ENCODE measurements at places on chromosomes 1 and 21. TPM values are rescaled to one million over a fixed set of nuclear protein-coding genes. Genes with fewer than 3 reads are reported as not detected.

GRCh38 chr21:14736672-14737071, 190.6 kb upstream of the SAMSN1 start:
- no peak for DNase-seq

GRCh38 chr1:3453203-3453761, 1.2 kb upstream of the ARHGEF16 start:
- DNase-seq, result peak; percentile 50

DNA sequence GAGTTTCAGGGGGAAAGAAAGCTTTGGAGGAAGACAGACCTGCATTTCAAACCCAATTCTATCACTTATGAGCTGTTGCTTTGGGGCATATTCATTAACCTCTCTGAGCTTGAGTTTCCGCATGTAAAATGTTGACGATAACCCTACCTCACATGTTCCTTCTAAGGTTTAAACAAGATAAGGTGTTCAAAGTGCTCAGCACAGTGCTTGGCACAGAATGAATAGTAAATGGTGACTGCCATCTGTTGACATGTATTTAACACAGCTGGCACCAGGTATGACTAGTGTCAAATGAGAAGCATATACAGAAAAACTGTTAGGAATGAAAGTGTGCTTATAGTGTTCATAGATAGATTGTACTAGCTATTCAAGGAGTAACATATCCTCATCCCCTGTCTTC, 155.5 kb downstream of the PTGER3 start:
- DNase-seq, result no peak

DNA sequence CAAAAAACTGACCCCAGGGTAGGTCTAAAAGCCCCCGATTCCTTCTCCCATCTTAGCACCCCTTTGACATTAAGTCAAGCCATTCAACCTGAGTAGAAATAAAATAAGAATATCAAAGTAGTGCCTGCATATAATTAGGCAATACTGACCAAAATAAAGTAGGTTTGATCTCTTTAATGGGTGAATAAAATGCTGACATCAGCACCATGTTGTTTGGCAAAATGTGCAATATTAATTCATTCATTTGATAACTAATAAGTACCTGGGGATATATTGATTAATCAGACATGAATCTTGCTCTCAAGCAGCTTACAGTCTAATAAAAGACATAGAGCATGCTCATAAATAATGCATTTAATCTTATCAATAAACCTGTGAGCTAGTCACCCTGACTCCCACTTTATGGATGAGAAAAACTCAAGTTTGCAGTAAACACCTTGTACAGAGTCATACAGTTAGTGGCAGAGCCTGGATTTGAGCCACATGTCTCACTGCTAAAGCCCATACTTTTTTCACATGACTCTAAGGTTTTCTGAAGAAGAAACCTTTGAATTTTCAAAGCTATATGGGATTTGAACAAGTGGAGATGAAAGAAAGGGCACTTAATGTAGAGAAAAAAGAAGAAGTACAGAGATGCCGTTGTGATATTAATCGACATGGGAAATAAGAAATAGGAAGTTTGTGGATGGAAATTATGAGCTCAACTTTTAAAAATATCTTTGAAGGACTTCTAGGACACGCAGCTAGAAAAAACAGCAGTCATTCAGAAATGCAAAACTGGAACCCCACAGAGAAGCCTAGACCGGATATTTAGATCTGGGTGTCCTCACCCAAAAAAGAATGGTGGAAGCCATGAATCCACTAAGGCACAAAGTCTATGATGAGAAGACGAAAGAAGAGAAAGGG, 183.9 kb downstream of the TOMM20 start:
- DNase-seq, result no peak

- no peak for DNase-seq
Observed at GRCh38 chr21:16419188-16419921, 689.6 kb downstream of the USP25 start.

GRCh38 chr1:95903060-95903459, 669.0 kb downstream of the RWDD3 start:
- DNase-seq, result no peak

DNA sequence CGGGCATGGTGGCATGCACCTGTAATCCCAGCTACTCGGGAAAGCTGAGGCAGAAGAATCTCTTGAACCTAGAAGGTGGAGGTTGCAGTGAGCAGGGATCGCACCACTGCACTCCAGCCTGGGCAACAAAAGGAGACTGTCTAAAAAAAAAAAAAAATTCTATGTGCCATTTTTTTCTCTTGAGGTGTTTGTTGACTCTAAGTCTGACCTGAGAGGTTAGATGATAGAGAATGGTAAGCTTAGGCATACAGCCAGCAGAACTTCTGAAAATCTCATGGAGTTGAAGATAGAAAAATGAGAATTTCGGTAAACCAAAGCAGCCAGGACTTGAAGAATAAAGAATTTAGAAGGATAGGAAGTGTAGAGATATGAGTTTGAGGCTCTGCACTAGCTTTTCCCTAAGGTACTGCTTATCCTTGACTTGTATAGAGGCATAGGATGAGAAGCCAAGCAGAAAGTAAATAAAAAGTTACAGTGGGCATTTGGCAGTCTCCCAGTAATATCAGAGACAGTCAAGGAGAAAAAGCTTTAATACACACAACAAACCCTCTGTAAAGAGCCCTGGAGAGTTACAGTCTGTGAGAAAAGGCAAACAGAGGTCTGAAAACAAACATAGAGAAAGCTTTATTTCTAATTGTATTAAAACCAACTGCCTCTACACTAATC, 24.3 kb downstream of the F13B start:
- DNase-seq, result no peak

DNA sequence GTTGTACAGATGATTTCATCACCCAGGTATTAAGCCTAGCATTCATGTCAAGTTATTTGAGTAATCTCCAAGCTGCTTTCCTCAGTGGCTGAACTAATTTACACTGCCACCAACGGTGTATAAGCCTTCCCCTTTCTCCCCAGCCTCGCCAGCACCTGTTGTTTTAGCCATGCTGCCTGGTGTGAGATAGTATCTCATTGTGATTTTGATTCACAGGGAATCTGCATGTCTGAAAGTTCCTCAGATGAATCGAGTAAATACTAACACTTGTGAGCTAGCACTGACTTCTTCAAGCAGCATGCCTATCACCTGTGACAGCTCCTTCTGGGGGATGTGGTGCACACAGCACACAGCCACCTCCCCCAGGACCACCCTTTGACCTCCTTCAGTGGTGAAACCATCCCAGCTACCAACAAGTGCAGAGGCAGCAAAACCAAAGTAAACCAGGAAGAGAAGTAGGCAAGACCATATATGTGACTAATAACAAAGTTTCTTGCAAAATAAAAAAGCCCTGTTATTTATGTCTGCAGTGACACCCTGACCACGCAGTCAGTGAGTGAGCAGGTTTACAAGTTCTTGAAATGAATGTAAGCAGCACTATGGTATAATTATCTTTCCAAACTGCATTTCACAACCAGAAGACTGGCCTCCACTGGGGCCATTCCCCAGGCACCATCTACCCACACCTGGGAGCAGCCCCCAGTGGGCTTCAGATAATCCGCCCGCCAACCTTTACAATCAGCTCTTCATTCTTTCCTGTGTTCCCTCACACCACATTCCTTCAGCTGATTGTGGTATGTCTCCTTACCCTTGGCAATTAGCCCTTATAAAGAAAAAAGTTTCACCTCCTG, 173.8 kb downstream of the ETS2 start:
- DNase-seq, result peak; percentile 79

GRCh38 chr1:21325231-21325718, 35.0 kb upstream of the ECE1 start:
- no peak for DNase-seq

- DNase-seq, result no peak
Observed at GRCh38 chr1:159927849-159928431, 2.6 kb upstream of the TAGLN2 start.

DNA sequence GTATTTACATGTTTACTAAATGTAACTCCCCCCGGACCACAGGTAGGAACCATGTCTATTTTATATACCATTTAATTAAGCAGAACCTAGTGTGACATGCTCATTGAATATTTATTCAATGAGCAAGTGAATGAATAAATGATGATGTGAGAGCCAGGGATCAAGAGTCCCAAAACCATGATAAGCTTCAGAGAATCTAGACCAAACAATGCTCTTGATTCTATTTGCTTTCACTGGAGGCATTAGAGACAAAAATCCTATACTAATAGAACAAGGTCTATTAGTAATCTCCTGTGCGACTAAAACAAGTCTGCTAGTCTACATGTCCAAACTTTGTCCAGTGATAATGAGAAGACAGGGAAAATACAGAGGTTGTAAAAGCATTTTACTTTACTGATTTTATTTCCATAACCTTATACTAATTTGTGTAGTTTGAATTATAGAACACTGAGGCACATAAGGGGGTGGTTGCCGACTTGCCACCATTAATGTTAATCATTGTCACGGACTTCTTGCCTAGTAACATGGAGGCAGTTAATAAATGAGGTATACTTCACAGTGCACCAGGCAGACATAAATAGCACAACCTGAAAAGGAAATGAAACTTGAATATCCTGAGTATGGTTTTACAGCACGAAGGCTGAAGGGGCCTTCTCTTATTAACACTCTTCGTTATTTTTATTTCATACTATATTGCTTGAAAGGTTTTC, 69.8 kb downstream of the TBX15 start:
- no peak for DNase-seq

GRCh38 chr1:2314273-2314802, 77.0 kb downstream of the MORN1 start:
- no peak for DNase-seq

DNA sequence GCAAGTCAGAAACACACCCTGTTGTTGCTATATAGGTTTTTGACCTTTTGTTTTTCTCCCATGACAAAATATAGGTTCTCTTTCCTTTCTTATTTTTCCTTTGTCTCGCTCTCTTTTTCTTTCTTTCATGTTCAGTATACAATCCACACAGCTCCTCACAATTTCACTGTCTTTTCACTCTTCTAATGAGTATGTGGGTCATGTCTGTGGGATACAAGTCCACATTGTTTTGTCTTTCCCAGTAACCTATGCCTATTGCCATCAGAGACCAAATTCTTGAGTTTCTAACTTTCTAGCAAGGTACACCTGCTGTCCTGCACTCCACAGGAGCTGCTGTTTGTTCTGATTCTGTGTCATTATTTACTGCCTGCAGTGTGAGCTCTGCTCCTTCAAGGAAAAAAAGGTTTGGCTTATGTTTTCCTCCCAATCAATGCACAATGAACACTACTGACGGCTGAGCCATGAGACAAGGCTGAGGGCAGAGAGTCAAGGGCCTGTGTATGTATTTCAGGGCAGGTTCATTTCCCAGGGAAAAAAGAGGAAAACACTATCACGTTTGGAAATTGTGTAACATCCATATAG, 453.8 kb downstream of the NEGR1 start:
- DNase-seq, result no peak

GRCh38 chr1:77514921-77515776, 167.3 kb downstream of the ZZZ3 start:
- DNase-seq, result no peak

DNA sequence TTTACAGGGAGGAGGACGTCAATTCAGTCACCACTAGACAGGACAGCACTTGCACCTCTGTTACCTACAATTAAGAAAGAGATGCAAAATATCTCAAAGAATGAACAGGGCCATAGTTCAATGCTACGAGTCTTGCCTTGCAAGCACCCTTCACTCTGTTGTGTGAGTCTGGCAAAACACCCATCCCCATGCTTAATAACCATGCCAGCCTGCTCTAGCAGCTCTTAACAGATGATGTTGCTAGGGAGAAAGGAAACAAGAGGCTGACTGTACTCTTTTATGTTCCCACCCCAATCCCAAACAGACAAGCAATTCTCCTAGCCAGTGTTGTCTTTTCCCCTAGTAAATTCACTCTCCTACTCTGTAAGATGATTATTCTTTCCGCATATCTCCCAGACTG, 5.3 kb downstream of the CBR1 start:
- DNase-seq, result no peak

- DNase-seq, result no peak
Observed at GRCh38 chr21:34204481-34205439, 131.4 kb downstream of the MRPS6 start.

- DNase-seq, result no peak
Observed at GRCh38 chr1:34713443-34713842, 41.4 kb upstream of the GJB5 start.

DNA sequence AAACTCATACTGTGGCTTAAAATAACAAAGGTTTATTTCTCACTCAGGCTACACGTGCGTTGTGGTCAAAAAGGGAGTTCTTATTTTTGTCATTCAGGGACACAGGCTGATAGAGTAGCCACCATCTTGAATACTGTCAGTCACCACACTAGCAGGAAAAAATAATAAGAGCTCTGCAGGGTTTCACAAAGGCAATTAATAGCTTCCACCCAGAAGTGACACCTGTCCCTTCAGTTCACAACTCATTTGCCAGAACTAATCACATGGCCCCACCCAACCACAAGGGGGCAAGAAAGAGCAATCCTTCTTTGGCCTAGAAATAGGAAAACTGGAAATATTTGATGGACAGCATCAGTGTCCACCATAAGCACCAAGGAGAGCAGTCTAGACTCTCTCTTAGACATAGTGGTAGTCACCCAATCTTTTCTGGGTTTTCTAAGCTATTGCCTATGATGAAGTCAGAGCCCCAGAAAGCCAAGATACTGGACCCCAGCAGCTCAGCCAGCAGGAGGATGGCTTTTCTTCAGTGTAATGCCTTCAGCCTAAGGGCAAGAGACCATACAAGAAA, 8.2 kb downstream of the HAPLN2 start:
- DNase-seq, result peak; percentile 65

DNA sequence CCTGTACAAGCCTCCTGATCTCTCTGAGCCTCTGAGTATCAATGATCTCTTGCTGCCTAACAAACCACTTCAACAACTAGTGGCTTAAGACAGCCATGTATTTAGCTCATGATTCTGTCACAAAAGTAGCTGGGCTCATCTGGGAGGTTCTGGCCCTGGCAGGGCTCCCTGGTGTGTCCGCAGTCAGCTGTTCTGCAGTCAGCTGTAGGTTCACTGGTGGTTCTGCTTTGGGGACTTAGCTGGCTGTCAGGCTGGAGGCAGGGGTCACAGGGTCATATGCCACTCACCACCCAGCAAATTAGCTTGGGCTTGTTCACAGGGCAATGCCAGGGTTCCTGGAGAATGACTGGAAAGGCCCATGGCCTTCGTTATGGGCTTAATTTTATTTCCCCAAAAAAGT, 64.8 kb downstream of the DISP3 start:
- no peak for DNase-seq

GRCh38 chr1:24047110-24047477, 64.8 kb downstream of the MYOM3 start:
- DNase-seq, result peak; percentile 57

Gene RGS1
- total RNA-seq, result not detected

Gene SAMSN1
- total RNA-seq, result not detected

Gene LAMC2
- 105 TPM for total RNA-seq

Gene SLAMF7
- 1.7 TPM for total RNA-seq

Gene FCRL1
- not detected for total RNA-seq

Gene MX2
- total RNA-seq, result 3.4 TPM

Gene LDLRAP1
- total RNA-seq, result 24.7 TPM

Gene PAQR6
- 12.3 TPM for total RNA-seq

Gene C4BPB
- total RNA-seq, result 1.4 TPM

Gene ORC1
- total RNA-seq, result 17.6 TPM

Gene TSNAX
- 23.5 TPM for total RNA-seq

Gene LORICRIN
- not detected for total RNA-seq

Gene CD48
- total RNA-seq, result not detected

Gene LRRC47
- total RNA-seq, result 34.2 TPM
